ENCODE measurements at places on chromosomes 16 and 17.

- peak; percentile 85 for DNase-seq
These were observed 16.0 kb downstream of the NDUFAF8 start for GRCh38 chr17:81254955-81255717.

- peak; percentile 34 for DNase-seq
These were observed at the start of gene EFNB3 for GRCh38 chr17:7704601-7705268. Gene EFNB3 (plus strand): TSS chr17:7705202. CDS start chr17:7705599, 397 bp downstream.

DNA sequence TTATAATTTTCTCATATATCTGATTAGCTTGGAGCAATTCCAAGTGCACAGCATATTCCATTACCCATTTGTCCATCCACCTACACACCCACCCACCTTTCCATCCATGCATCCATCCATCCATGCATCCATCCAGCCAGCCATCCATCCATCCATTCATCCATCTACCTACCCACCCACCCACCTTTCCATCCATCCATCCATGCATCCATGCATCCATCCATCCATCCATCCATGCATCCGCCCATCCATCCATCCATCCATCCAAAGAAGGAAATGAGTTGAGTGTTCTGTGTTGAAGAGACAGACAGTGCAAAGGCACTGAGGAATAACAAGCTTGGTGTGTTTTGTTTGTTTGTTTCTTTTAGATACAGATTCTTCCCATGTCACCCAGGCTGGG, 78.7 kb upstream of the FAM20A start:
- DNase-seq: no peak

DNA sequence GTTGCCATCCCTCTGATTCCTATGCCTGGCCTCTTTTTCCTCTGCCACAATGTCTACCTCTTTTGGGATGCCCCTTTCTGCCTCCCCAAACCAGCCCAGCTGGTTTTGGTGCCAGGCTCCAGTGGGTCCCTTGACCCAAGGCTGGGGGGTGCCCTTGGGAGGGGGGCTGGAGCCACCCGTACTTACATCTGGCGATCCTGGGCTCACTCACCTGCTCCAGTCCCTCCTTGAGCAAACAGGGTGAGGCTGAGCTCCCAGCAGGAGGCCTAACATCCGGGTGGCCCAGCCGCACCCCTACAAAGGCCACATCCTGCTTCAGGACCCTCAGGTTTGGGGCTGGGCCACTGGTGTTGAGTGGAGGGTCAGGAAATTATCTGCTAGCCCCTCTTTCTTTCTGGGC, 1.2 kb downstream of the ERN2 start:
- no peak for DNase-seq

DNA sequence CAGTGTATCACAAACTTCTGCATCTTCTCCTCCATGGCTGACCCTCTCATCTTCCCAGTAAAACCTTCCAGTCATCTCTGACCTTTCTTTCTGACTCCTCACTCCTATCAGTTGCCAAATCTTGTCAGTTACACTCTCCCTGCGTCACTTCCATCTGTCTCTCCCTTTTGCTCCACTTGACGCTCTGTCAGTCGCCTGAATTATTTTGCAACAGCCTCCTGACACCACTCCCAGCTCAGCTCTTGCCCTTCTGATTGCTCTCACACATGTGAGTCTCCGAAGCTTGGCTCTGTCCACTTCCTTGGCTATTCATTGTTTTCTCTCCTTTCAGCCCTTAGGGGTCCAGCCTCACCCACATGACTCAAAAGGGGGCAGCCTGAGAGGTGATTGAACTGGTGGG, 27.7 kb downstream of the DHRS7C start:
- peak; percentile 91 for DNase-seq

- no peak for DNase-seq
These were observed 104.3 kb downstream of the AXIN2 start for GRCh38 chr17:65457183-65457582.

DNA sequence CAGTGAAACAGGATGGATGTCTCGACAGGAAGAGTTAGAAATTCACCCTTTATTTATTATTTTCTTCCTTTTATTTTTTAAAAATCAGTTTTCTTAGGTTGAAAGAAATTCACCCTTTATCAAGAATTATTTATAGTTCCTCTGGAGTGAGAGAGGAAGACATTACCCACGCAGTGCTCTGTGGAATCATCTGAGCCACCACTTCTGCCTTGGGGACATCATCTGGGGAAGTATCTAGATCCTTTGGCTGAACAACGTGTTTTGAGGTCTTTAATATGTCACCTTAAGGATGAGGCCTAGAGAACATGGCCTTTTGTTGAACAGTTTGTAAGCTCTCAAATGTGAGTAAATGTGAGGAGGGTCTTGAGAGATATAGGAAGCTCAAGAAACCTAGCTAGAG, 183.3 kb downstream of the UTP18 start:
- no peak for DNase-seq

DNA sequence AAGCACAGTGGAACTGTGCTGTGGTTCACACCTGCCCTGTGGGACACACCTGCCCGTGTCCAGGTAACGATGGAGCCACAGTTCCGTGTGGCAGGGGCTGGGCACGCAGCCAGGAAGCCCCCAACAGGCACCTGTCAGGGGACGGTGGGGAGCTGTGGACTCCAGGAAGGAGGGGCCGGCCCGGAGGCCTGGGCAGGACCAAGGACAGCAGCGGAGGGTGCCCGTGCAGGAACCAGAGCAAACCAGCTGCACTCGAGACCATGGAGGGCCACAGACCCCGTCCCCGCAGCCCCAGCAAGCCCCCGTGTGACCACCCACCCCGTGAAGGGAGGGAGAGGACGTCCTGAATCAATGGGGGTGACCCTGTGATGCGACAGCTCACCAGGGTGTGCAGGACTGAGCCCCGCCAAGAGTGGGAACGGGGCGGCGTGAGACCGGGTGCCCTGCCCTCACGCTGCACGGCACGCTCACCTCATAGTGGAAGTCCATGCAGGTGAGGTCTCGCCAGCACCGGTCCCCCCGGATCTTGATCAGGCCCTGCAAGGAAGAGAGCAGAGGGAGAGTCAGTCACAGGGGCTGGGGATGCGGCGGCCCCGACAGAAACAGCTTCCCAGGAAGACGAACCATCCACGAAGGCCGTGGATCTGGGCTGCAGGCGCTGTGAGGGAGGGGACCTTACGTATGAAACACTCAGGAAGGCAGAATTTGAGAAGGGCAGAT, 78.1 kb downstream of the LMF1 start:
- no peak for DNase-seq

- DNase-seq: no peak
These were observed 58.7 kb downstream of the KLHDC4 start for GRCh38 chr16:87707097-87707496.

GRCh38 chr17:43330876-43331639, 67.7 kb upstream of the ARL4D start:
- DNase-seq: peak; percentile 26

DNA sequence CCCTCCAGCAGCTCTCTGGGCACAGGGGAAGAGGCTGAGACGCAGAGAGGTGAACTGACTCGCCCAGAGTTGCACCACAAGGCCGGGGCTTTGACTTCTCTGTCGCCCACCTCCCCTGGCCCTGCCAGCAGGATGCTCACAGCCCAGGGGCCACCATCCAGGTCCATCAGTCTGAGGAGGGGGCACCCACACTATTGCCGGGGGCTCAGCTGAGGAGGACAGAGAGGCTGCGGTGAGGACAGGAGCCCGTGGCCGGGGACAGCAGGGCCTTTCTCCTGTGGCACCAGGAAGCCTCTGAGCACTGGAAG, 32.6 kb downstream of the KDM8 start:
- no peak for DNase-seq

GRCh38 chr16:55273356-55273755, 50.6 kb upstream of the IRX6 start:
- DNase-seq: no peak

DNA sequence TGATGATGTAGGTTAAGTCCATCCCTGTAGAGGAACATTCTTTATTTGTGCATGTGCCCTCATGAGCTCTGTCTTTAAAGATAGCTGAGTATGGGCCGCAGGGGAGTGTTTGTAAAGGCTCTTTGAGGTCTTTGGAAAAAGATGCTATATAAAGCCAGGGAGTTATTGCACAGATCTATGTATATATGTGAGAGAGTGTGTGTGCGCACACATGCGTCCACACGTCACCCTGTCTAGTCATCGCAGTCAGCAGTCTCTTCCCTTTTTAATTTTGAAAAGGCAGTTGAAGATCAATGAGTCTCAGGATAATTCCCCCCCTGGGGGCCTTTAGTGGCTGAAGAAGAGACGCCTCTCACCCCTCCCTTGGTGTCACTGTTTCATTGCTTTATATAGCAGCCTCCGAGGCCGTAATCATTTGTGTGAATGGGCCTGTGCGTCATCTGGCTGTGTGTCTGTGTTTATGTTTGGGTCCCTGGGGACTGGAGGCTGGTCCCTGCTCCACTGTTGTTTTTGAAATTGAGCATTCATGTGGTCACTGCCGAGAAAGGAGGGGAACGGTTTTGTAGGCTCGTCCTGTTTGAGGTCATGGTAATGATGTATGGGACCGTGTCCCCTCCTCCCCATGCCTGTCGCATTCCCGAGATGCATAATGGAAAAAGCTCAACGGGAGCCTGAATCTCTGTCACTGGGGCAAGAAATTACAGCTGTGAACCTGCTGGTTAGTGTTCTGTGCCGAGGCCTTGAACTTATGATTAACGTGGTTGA, 143.9 kb downstream of the SNX29 start:
- DNase-seq: no peak

DNA sequence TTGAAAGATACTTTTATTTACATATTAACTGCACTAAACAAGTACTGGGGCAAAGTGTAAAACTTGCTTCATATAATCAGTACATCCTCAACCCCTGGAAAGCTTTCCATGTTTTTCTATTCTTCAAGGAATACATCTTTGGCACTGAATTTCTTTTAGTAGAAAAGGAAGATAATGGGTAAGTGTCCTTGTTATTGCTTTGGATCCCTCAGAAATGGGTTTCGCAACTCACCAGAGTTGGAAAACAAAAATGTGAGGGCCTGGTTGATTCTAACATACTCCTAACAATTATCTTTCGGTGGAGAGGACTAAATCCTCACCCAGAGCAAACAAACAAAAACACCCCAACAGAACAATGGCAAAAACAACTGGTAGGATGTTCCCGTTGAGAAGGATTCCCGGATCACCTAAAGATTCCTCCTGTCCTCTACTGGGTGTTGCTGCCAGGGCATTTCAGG, 120.4 kb downstream of the PARN start:
- no peak for DNase-seq

DNA sequence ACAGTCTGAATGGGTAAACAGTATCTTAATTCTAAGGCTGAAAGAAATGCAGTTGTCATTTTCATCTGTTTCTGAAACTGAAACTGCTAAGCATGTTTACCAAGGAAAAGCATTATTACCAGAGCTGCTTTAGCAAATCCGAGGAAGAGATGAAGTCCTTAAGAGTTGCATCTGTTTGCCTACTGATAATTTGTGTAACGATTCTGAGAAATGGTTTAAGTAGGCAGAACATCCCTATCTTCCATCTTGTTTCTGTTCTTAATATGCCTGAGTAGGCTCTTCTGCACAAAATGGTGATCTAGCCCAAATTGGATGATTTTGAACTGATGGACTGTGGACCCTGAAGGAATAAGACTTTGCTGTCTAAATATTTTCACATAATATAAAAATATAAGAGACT, 34.9 kb downstream of the NUP93 start:
- no peak for DNase-seq

DNA sequence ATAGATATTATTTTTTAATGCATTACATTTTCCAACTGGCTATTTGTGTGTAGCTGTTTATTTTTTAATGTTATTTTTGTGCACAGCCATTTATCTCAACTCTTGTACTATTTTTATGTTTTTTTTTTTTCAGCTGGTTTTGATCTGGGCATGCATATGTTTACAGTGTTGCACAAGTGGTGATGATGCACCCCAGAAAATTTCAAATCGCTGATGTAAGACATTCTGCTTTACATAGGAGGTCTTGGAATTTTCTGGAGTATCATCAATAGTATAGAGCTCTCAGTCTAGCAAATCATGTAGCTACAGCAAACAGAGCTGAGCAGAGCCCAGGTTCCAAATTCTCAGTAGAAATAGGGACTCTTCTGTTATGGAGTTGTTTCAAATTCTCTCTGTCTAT, 30.2 kb downstream of the CACNG5 start:
- no peak for DNase-seq

DNA sequence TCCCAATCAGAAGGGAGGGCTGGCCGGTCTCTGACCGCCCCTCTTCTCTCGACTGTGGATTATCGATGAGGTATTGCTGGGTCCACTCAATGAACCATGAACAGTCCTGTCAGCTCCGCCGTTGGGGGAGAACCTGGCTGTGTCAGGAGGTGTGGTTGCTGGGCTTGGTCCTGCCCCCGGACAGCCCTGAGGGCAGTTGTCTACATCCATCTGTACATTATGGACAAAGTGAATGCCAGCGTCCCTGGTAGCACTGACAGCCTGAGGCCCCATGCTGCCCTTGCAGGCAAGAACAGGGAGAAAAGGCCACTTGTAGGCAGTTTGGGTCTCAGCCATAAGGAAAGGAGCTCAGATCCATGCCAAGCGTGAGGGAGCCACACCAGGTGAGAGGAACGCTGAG, 38.9 kb downstream of the ST3GAL2 start:
- no peak for DNase-seq

DNA sequence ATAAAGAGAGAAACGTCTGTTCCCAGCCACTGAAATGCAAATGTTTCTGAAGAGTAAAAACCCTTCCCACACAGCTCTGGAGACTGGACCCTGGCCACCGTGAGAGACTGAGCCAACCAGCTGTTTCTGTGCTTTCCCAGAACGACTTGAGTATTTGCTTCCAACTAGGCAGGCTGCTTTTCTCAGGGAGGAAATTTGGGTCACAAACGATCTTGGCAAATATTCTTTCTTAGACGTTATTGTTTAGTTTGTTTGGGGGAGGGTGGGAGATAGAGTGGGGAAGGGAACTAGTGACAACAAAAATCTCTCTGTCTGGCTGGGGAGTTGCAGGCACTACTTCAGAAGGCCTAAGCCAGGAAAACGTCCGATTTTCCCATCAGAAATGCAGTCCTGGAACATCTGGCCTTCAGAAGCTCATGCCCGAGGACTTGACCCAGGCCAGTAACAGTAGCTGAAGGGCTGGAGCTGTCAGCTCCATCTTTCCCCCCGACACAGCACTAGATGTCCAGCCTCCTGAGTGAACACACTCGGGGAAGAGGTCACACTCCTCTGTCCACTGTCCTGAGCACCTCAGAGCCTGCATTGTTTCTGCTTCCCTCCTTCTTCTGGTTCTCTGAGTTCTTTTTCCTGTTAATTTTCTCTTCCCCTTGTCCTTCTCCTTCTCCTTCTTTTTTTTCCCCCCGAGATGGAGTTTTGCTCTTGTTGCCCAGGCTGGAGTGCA, 4.0 kb downstream of the CCDC92B start:
- no peak for DNase-seq

- no peak for DNase-seq
These were observed 285.2 kb upstream of the ELAC2 start for GRCh38 chr17:13302983-13303382.

- no peak for DNase-seq
These were observed 3.5 kb downstream of the GNG13 start for GRCh38 chr16:797120-797420.

DNA sequence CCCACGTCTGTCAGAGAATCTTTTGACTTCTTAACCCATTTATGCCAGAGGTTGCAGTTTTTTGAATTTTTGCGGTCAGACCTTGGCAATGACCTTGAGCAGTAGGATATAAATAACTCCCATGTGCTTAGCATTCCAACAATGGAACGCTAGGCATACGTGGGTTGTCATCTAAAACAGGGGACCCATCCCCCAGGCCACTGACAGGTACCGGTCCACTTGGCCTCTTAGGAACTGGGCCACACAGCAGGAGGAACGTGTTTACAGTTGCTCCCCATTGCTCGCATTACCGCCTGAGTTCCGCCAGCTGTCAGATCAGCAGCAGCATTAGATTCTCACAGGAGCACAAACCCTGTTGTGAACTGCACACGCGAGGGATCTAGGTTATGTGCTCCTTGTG, 76.8 kb upstream of the LGALS9 start:
- DNase-seq: no peak

All from NCI-H524 (cell line).